ENCODE measurements at places on chromosomes 13 and 19.

- DNase-seq = no peak
These were observed 53.5 kb upstream of the TSC22D1 start for GRCh38 chr13:44629465-44630183.

GRCh38 chr13:31528176-31528575 is 211.2 kb upstream of the RXFP2 start:
- no peak for DNase-seq

DNA sequence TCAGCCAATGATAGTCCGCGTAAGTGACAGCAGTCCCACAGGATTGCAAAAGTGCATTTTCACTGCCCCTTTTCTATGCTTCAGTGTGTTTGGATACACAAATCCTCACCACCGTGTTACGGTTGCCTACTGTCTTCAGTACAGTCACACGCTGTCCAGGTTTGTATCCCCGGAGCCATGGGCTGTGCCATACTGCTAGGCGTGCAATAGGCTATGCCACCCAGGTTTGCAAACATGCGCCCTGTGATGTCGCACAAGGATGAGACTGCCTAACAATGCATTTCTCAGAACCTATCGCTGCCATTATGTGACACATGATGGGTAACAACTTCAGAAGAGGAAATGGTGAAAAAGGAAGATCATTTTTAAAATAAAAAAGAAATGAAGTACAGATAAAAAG is 16.8 kb upstream of the ADPRHL1 start:
- DNase-seq = no peak

- DNase-seq = no peak
These were observed 4.5 kb upstream of the TIMM44 start for GRCh38 chr19:7947939-7948338.

DNA sequence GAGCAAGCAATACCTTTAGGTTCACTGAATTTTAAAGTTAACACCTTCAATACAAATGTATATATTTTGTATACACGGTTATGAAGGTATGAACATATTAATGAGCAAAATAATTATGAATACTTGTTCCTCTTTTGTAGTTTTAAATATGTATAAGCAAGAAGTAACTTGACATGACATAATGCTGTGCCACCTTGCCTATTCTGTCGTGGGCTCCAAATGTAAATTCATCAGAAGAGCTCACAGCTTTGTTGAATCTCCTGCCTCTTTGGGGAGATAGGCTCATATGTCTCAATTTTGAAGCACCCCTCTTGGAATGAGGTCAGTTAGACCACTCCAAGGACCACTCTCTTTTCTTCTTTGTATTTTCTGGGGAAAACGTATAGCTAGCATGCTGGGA is 59.3 kb downstream of the LRCH1 start:
- DNase-seq = no peak

DNA sequence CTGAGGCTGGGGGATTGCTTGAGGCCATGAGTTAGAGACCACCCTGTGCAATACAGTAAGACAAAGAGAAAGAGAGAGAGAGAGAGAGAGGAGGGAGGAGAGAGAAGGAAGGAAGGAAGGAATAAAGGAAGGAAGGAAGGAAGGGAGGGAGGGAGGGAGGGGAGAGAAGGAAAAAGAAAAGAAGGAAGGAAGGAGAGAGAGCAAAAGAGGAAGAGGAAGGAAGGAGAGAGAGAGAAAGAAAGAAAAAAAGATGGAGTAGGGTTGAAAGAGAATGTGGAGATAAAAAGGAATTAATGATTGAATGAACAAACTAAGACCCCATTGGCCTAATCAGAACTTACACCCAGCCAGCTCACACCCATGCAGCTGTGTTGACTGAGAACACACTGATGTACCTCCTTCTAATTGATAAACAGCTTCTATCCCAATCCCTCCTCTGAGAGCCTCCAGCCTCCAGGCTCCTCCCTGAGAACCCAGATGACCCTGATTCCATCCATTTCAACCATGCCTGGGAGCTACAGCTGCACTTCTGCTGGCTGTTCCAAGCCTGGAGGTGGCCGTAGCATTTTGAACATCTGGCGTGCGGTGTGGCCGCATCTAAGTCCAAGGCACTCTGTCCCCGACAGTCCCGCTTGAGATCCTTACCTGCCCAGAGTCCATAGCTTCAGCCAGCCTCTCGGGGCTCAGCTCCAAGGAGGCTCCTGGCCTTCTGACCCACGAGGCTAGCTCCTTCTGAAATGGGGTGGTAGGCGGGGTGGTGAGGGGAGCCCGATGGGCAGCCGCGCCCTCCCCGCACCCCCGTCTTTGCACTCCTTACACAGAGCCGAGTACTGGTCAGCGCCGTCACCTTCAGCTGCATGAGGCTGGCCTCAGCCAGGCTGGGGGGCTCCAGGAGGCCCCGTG is 1.1 kb downstream of the PRODH2 start:
- DNase-seq = no peak

DNA sequence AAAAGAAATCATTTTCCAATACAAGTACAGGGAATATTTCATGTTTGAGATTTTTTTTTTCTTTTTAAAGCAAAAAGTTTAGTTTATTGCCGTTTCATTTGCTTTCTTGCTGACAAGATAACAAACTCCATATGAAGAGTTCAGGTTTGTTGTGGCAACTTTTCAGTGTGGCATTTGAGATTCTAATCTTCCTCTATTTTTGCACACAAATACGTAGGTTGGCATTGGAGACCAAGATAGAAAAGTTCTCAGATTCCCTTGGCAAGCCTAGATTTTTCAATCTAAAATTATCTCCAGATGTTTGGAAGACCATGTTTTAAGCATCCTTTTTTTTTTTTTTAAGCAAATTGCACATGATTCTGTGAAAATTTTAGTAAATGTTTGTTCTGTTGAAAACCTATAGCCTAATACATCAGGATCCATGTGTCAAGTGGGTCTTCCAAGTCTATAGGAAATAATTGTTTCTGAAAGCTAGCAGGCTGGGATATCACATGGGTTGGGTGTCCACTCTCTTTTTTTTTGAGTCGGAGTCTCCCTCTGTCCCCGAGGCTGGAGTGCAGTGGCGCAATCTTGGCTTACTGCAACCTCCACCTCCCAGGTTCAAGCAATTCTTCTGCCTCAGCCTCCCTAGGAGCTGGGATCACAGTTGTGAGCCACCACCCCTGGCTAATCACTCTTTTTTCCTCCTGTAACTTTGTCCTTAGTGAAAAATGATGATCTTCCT is 2.6 kb downstream of the GARRE1 start:
- DNase-seq = no peak

GRCh38 chr13:109281017-109281902 is 505.1 kb downstream of the IRS2 start:
- no peak for DNase-seq

GRCh38 chr19:51765086-51765485 is 4.1 kb downstream of the FPR2 start:
- no peak for DNase-seq

DNA sequence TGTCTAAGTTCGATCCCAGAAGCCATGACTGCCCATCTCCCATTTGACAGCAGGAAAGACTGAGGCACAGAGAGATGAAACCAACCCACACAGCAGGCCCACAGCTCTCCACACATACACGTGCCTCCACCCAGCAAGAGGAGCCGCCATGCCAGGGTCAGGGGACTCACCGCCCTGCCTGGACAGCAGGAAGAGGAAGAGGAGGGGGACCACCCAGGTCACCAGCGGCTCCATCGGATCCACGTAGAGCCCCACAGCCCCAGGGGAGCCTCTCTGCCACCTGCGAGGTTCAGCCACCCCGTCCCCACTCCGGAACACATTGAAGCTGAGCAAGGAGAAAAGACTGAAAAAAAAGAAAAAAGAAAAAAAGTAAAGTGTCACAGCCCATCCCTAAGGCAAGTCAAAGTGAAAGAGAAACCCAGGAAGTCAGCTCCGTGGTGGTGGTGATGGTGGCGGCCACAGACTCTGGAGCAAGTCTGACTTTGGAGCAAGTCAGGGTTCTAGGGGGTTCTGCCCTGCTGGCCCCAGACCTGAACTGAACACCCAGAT is at the start of gene IL12RB1:
TSS of gene IL12RB1 (minus strand) at position 345 of the 549 bp plus-strand sequence. CDS start at position 234, 111 bp downstream.
- no peak for DNase-seq

DNA sequence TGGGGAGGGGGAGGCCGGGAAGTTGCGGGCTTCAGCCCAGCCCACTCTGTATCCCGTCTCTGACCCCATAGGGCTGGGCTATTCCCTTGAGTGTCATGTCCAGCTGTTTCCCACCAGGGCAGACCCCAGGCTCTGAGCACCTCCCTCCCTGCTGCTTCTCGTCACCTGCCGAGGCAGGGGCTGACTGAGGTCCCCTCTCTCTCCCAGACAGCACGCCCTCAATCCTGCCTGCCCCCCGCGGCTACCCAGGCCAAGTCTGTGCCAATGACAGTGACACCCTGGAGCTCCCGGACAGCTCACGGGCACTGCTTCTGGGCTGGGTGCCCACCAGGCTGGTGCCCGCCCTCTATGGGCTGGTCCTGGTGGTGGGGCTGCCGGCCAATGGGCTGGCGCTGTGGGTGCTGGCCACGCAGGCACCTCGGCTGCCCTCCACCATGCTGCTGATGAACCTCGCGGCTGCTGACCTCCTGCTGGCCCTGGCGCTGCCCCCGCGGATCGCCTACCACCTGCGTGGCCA is 625 bp downstream of the F2RL3 start:
- no peak for DNase-seq

- no peak for DNase-seq
These were observed 11.6 kb downstream of the CLEC4G start for GRCh38 chr19:7720351-7720750.

GRCh38 chr13:102197193-102197592 is 204.7 kb downstream of the FGF14 start:
- no peak for DNase-seq

DNA sequence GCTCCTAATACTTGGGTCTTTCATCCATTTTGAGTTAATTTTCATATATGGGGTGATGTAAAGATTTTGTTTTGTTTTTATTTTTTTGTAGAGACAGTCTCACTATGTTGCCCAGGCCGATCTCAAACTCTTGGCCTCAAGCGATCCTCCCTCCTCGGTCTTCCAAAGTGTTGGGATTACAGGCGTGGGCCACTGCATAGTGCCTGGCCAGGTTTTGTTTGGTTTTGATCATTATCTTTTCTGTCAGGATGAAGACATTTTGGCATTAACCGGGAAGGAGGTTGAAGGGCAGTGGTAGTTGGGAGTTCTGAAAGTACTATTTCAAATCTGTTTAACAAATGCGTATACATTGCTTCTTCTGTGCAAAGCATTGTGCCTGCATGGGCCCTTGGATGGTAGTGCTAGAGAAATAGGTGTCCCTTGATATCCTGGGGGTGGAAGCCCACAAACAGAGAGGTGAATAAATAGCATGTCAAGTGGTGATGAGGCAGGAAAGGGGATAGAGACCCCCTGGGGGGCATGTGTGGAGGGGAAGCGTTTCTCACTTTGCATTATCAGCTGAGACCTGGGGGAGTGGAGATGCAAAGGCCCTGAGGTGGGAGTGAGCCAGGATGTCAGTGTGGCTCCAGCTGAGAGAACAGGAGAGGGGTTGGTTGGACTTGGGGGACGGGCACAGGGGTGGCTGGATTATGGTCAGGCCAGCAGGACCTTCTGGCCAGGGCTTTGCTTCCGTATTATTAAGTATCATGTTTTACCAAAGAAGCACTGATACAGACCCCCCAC is 41.4 kb downstream of the GATAD2A start:
- no peak for DNase-seq

DNA sequence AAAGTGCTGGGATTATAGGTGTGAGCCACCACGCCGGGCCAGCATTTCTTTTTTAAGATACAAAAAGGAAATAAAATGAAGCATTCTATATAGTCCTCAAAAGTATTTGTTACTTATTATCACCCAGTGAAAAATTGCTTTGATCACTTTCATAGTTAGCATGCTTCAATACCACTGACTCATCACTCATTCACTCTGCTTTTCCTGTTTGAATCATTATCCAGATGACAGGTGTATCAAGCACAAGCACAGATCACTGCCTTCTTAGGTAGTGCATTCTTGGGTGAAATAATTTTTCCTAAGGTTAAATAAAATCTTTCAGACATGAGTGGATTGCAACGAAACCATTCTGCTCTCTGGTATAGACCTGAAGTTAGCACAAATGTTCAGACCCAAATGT is 35.8 kb upstream of the SPART start:
- no peak for DNase-seq

GRCh38 chr13:53411463-53411862 is 382.9 kb downstream of the OLFM4 start:
- no peak for DNase-seq

GRCh38 chr19:32241306-32241705 is 104.1 kb upstream of the ZNF507 start:
- no peak for DNase-seq

- no peak for DNase-seq
These were observed 54.7 kb upstream of the DCT start for GRCh38 chr13:94534166-94534565.

- DNase-seq = no peak
These were observed 5.9 kb downstream of the FGF14 start for GRCh38 chr13:102395939-102396338.

DNA sequence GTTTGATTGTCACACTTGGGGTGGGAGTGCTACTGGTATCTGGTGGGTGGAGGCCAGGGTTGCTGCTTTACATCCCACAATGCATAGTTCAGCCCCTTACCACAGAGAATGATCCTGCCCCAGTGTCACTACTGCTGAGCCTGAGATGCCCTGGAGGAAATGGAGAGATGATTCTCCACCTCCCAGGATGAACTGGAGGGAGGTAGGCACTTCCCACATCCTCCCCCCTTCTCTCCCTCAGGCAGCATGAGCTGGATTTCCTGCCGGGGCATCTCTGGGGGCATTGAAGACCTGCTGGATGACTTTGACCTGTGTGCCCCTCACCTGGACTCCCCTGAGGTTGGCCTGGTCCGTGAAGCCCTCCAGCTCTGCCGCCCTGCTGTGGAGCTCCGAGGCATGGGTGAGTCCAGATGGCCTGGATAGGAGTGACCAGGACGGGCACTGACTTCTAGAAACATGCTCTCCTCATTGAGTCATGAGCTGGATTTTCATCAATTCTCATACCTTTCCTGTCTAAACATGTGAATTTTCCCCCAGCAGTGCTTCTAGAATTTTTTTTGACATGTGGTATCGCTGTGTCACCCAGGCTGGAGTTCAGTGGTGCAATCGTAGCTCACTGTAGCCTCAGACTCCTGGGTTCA is 45.3 kb downstream of the NWD1 start:
- DNase-seq = no peak

GRCh38 chr19:9608912-9609311 is 12.1 kb downstream of the ZNF561 start:
- no peak for DNase-seq

DNA sequence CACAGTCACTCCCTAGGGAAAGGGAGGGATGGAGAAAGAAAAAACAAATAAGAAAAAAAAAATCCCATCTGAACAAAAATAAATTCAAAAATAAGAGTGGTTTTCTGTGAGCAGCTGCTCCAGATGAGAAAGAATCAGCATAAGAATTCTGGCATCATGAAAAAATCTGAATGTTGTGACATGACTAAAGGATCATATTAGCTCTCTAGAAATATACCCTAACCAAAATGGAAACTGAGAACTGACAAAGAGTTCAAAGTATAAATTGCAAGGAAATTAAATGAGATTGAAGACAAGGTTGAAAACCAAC is 579.0 kb downstream of the UQCRFS1 start:
- no peak for DNase-seq

DNA sequence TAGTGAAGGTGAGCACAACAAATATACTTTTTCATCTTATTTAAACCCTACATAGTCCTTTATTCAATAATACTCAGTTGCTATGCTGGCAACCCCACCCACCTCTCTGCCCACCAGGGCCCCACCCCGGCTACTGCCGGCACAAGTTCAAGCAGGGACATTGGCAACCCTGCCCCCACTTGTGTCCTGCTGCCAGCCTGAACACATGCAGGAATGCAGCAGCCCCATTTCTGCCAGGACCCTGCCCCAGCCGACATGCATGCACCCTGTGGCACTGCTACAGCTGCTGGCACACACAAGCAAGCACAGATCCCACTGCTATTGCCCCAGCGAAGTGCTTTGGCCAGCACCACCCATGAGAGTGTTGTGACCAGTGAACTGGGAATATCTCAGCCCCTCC is 289.8 kb downstream of the COG6 start:
- no peak for DNase-seq

Data from stimulated activated CD8-positive, alpha-beta memory T cell treated with anti-CD3 and anti-CD28 coated beads, Interleukin-15, amount 100 ng/mL, for 24 hours (primary cell).